Activated gamma-delta T cell treated with Interleukin-2 at 50 U/mL for 16 hours (primary cell): ENCODE measurements at places on chromosomes 12 and 14.
A peak's percentile ranks its signal among the peaks of the same experiment; 100 is the strongest.

DNA sequence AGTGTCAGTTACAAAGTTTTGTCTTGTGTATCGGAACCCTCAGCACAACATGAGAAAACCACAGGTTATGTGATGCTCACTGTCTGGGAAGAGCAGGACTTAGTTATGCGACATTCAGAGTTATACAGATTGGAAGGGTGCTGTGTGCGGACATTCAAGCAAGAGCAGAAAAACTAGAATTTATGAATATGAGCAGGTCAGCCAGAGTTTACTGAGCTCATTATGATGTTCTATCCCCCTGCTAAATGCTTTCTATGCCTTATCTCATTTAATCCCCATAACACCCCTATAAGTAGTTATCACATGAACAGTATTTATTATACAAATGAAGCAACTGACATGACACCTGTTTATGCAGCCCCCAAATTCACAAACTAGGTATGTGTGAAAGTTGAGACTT is 1083.2 kb downstream of the FLRT2 start:
- no peak for DNase-seq

- no peak for DNase-seq
Observed at GRCh38 chr12:24820872-24821271, 128.0 kb downstream of the BCAT1 start.

- DNase-seq: peak; percentile 18
Observed at GRCh38 chr14:70873627-70874026, 33.6 kb upstream of the PCNX1 start.

DNA sequence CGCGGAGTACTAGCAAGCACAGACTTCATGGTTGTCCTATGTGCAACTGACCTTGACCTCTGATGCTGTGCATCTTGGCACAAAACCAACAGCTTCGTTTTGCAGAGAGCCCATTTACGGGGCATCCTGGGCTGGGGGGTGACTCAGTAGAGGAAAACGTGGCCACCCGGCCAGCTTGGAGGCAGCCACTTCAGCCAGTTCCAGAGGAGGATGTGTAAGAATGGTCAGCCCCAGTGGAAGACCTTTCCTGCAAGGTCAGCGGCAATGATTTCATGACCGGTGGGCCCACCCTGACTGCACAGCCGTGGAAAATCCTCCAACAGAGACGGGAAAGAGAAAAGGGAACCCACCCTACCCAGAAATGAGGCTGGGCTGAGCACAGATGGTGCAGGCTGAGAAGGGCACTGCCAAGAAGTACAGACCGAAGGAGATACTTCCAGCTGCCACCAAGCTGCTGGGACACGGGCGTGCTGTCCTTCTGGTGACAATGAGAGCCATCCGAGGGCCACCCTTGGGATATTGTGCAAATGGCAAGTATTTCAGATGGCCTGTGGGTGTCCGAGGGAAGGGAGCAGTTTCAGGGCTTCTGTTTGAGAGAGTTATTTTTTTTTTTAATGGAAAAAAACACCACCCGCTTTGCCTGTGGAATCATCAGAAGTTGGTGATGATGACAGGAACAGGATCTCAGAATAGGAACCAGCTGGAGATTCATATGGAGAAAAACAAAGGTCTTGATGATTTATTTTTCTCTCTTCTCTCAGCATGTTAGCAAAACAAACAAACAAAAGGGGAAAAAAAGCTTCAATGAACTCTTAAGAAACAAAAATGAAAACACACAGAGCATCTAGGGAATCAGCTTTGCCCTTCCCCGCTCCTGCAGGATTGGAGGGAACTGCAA is 120.2 kb upstream of the RFLNA start:
- no peak for DNase-seq

GRCh38 chr12:124622764-124623163 is 55.4 kb upstream of the NCOR2 start:
- DNase-seq: no peak

DNA sequence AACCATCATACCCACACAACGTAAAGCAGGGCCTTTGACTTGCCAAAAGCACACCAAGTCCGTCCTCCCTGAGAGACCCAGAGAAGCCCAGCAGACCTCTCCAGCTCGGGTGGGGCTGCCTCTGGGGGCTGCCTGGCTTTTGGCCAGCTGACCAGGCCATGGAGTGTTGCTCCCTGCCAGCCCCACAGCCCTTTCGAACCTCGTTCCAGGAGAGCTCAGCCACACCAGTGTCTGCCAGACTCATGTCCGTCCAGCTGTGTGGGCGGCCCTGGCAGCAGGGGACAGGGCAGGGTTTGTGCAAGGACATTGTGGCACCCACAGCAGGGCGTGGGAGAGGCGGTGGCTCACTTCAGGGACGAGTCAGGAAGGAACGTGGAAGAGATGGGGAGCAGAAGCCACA is 22.6 kb upstream of the IRF2BPL start:
- DNase-seq: no peak

GRCh38 chr12:15763328-15763727 is 25.9 kb downstream of the EPS8 start:
- DNase-seq: no peak

DNA sequence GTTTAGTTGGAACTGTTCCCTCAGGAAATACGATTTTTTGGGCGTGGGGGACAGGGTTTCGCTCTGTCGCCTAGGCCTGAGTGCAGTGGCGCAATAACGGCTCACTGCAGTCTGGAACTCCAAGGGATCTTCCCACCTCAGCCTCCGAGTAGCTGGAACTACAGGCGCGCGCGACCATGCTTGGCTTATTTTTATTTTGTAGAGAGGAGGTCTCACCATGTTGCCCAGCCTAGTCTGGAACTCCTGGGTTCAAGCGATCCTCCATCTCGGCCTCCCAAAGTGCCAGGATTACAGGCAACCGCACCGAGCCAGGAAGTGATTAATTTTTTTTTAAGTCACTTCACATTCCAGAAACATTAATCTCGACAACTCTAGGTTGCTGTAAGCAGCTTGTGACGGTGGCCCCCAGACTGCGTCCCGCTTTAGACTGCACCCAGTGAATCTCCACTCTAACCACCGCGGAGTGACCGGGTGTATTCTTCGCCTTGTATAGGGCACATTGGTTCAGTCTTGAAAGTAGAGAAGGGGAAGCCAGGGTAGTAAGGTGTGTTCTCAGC is 830 bp upstream of the MIS18BP1 start:
- DNase-seq: no peak

GRCh38 chr14:46717211-46717610 is 65.6 kb upstream of the RPL10L start:
- no peak for DNase-seq

DNA sequence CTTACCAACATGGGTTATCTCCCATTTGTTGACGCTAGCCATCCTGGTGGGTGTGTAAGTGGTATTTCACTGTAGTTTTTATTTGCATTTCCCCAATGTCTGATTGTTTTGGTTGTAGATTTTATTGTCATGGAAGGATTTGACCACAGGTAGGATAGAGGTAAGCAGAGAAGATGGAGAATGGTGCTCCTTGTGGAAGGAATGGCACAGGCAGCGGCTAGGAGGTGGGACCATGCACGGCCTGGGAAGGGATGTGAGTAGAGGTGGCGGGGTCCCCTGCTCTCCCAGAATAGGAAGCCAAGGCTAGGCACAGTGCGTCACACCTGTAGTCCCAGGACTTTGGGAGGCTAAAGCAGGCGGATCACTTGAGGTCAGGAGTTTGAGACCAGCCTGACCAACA is 41.4 kb downstream of the PHETA1 start:
- no peak for DNase-seq

GRCh38 chr12:18849761-18850160 is 111.8 kb downstream of the CAPZA3 start:
- DNase-seq: no peak

DNA sequence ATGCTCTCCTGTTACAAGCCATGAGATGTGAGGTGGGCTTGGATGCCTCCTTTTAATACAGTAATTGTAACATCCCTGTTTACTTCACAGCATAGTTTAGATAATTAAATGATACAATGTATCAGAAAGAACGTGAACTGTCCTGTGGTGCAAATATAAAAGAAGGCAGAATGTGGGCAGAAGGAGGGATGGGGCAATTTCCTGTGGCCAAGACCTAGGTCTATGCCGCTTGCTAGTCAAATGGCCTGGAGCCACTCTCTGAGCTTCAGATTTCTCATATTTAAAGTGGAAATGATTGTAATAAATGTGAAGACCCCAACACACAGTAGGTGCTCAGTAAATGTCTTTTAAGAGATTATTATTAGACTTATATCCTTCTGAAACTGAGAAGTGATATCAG is 24.0 kb upstream of the EVL start:
- no peak for DNase-seq

GRCh38 chr14:35046751-35047536 is 872 bp downstream of the FAM177A1 start:
- no peak for DNase-seq

DNA sequence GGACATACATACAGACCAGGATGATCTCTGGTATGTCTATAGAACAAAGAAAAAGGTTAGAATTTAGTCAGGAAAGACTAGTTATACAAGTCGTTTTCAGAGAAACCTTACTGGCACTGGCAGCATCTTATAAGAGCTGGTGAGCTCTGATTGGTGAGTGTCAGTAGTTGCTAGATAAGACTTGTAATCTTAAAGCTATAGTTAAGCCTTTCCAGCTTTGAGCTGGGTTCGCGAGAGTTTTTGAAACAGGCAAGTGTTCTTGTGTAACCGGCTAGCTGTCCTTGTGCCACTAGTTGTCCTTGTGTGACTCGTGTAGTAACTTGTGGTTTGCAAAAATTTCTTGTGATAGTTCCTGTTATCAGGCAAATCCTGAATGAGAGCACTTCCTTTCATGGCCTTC is 740.9 kb downstream of the GALC start:
- DNase-seq: no peak
